NCI-H2081 treated with DMSO at 0.1 percent for 48 hours (cell line): ENCODE measurements at places on chromosomes 6 and 20.

DNA sequence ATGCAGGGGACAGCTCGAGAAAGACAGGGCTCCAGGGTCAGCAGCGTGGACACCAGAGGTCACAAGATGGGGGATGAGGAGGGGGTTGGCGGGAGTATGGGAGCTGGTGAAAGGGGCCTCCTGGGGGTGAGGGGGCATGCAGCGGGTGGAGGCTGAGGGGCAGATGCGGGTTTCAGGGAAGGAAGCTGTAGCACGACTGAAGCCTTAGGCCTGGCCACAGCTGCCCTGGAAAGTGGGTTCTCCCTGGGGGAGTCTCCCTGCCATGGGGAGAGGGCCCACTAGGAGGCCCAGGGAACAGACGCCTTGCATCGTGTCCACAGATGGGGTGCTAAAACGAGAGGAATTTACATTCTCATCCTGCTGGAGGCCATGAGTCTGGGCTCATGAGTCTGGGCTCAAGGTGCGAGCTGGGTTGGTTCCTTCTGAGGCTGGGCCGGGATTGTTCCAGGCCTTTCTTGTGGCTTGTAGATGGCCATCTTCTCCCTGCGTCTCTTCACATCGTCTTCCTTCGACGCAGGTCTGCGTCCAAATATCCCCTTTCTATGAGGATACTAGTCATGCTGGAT, 18.0 kb downstream of the APCDD1L start:
- DNase-seq = no peak

- DNase-seq = no peak
Measured at GRCh38 chr6:143581835-143582480, 70.4 kb upstream of the FUCA2 start.

DNA sequence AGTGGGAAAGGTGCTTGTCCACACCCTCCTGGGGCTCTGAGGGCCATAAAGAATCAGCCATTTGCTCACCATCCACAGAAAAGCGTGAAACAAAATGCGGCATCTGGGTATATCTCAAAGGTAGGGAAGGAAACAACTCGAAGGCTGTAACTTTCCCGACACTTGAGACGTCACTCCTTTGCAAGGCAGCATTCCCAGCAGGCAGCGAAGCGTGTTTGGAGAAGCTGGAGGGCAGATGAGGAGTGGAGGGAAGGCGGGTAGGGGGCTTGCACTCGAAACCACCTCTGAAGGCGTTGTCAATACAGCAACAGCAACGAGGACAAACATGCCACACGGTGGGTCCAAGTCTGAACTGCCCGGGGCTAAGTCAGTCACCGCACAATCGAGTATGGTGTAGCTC, 98.4 kb downstream of the FOXC1 start:
- DNase-seq = no peak

- DNase-seq = no peak
Measured at GRCh38 chr20:35637276-35637675, 21.6 kb downstream of the SPAG4 start.

GRCh38 chr20:36775826-36776225, 2.3 kb upstream of the DSN1 start:
- DNase-seq = no peak

- DNase-seq = no peak
Measured at GRCh38 chr6:124434421-124434820, 527.8 kb upstream of the RNF217 start.

GRCh38 chr6:113143206-113143605, 713.9 kb upstream of the MARCKS start:
- DNase-seq = no peak
